ENCODE measurements at places on chromosomes 6 and 20. TPM values are rescaled to one million over a fixed set of nuclear protein-coding genes. Genes with fewer than 3 reads are reported as not detected.

SLC13A3 gene
- not detected for total RNA-seq

GRM1 gene
- total RNA-seq: not detected

DNA sequence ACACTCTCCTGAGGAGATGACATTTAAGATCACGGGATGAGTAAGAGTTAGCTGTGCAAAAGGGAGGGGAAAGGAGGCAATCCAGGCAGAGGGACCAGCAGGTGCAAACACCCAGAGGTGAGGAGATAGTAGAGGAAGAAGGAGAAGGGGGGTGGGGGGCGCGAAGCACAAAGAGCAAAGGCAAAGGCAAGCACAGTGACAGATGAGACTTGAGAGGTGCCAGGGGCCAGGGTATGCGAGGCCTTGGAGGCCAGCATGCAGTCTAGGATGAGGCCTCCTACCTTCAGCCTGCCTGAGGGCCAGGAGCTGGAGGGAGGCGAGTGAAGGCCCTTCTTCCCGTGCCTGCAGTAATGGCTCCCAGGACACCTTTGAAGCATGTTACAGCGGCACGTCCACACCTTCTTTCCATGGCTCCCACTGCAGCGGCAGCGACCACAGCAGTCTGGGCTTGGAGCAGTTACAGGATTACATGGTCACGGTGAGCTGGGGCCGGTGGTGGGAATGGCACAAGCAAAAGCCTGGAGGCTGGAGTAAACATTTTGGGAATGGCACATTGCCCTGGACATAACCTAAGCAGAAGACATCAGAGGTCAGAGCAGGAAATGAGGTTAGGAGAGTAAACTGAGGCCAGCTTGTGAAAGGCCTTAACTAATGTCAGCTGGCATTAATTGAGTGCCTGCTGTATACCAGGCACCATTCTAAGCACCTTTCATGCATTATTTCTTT is 18.6 kb downstream of the CCM2L start:
- peak; percentile 82 for DNase-seq

GRCh38 chr20:39974966-39975501 is 714.0 kb downstream of the MAFB start:
- no peak for DNase-seq

All from G401 (cell line).